Mesothelial cell of epicardium (in vitro differentiated cells): ENCODE measurements at places on chromosomes 4 and X. TPM values are rescaled to one million over a fixed set of nuclear protein-coding genes. Genes with fewer than 3 reads are reported as not detected.

DNA sequence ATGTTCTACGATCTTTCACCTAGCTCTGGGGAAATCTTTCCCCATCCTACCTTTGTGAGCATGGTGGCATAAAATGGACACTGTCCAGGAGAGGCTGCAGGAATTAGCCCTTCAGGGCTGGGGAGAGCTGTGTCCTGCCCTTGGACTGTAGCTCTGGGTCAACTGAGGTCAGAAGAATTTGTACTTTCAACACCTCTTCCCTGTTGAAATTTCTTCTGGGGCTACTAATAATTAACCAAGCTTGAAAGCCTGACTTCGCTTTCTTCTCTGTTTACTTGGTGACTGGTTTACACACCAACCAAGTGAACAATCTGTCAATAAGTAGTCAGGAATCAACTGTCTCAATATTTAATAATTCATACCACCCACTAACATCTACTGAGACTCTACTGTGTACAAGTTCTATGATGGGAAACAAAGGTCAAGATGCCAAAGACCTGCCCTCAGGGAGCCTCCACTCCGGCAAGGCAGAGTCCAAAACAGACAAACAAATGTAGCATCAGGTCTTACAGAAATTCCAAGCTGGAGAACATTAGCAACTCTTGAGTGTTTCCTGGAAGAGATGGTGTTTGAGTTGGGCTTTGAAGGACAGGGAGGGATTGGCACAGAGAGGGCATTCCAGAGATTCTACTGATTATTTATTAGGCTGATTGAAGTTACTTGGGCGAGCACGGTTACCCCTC is 113.1 kb downstream of the ENPP6 start:
- DNase-seq = no peak
- no peak overlapping the region for H3K4me3 ChIP-seq
- H3K27ac ChIP-seq = no peak overlapping the region
- no peaks in the 10 kb centered on the region for H3K36me3 ChIP-seq

DNA sequence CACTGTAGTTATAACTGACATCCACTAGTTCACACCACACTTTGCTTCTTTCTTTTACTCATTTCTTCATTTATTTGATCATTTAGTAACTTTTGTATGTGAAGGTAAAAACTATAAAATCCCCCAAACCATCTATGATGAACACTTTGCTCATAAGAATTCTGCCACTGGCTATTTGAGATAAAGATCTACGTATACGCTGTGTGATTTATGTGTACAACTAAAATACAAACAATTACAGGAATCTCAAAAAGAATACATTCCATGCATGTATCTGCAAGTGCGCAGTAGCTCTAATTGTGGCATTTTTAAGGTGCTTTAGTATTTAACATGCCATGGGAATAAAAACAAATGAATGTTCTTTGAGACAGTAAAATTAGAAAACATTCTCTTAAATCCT is 156.9 kb upstream of the NAP1L5 start:
- peaks cover 22% of the 10 kb centered on the region for H3K4me1 ChIP-seq
- no peak overlapping the region for H3K4me3 ChIP-seq
- peaks cover 6% of the 10 kb centered on the region for H3K36me3 ChIP-seq
- H3K27ac ChIP-seq = peak overlapping the region; percentile 83
- no peaks in the 10 kb centered on the region for H3K27me3 ChIP-seq

DNA sequence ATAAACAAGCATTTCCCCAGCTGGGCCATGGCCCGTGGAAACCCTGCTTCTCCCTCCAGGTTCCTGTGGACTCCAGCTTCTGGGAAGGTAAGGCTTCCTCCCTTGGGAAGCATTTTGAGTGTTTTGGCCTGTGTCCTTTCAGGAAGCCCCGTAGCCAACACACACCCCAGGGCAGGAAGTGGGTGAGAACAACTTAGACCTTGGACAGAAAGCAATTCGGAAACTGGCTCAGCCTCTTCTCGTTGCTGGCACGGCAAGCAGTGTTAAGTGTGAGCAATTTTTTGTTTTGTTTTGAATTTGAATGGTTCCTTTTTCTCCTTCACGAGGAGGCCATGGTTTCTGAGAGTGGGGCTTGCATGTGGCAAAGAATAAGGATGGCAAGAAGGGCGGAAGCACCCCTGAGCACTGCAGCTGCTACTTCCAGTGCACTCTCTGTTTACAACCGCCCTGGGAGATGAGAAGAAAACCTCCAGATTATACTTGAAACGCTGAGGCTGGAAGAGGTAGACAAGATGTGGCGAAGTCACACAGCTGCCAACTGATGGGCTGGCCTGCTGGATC is 14.1 kb upstream of the CYTL1 start:
- H3K36me3 ChIP-seq = no peaks in the 10 kb centered on the region
- H3K27ac ChIP-seq = peak overlapping the region; percentile 21
- H3K27me3 ChIP-seq = peaks cover 11% of the 10 kb centered on the region
- H3K4me1 ChIP-seq = peaks cover 47% of the 10 kb centered on the region

DNA sequence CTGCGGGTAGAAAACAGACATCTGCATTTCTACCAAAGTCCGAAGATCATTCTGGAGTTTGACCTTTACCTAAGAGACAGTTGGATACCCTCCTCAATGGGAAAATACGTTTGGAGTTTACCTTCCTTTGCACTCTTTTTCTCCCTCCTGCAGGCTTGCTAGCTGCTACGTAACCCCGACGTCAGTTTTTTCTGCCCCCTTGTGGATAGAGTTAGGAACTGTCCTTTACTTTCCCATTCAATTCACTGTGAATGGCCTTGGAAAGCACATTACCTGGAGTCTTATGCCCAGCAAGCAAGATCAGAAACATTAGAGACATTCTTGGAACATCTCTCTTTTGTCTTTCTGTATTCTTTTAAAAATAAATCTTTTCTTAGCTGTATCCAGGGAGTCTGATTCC is 250.7 kb downstream of the NAP1L3 start:
- peaks cover 40% of the 10 kb centered on the region for H3K4me1 ChIP-seq
- H3K27ac ChIP-seq = no peak overlapping the region
- no peak for DNase-seq
- H3K36me3 ChIP-seq = no peaks in the 10 kb centered on the region
- no peak overlapping the region for H3K4me3 ChIP-seq
- H3K27me3 ChIP-seq = no peaks in the 10 kb centered on the region

- H3K27me3 ChIP-seq = no peaks in the 10 kb centered on the region
- H3K36me3 ChIP-seq = no peaks in the 10 kb centered on the region
- DNase-seq = no peak
- H3K27ac ChIP-seq = no peak overlapping the region
- H3K4me1 ChIP-seq = no peaks in the 10 kb centered on the region
- no peak overlapping the region for H3K4me3 ChIP-seq
These were observed 37.5 kb downstream of the PGRMC1 start for GRCh38 chrX:119273420-119274192.

DNA sequence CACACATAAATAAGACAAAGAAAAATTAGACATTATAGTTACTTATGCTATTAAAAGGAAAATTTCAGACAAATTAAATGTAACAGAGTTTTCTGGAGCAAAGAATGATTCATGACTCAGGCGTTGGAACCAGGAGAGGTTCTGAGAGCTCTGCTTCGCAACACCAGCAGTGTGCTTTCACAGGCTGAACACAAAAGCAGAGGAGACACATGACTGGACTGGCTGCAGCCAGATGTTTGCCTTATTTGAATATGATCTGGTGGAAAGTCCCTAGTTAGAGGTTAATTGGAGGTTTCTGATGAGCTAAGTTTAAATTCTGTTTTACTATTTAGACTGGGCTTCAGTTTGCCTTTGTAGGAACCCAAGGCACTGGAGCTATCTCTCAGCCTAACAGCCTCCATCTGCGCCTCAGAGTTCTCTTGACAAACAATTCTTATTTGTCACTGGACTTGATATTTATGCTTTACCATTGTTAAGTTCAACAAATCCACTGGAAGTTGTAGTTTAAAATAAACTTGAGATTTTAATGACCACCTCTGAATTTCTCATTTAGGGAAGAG is 16.2 kb downstream of the BOD1L1 start:
- DNase-seq = no peak
- H3K4me1 ChIP-seq = no peaks in the 10 kb centered on the region
- H3K27ac ChIP-seq = no peak overlapping the region
- H3K36me3 ChIP-seq = peaks cover 44% of the 10 kb centered on the region
- H3K4me3 ChIP-seq = no peak overlapping the region

DNA sequence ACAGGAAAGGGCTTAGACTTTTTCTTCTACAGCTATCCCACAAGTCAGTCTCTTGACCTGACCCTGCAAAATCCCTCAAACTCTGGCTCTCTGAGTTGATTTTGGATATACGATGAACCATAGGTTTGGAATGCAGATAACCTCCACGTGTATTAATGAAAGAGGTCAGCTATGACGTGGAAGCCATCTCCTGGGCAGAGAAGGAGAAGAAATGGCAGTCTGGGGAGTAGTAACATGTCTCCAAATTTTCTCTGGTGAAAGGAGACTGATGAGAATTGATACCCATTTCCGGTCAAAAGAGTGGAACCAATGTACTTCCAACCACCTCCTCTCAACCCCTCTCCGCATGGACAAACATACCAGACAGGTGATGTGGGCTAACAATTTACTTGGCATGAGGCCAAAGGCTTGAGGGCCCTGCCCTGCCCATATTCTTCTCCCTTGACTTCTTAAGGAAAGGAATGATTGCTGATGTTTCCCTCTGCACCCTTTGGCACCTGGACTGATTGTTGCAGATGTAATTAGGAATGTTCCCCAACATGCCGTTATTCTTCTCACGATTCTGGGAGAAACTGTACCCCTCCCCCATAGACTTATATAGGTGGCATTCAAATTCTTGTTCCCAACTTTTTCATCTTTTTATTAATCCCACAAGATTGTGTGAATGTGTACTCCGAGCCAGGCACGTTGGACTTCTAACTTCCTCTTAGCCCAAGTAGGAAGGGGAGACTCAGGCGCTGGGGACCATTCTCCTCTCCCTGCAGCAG is 580 bp upstream of the PLS3 start:
- peak overlapping the region; percentile 100 for H3K27ac ChIP-seq
- peaks cover 45% of the 10 kb centered on the region for H3K4me1 ChIP-seq
- DNase-seq = no peak
- no peaks in the 10 kb centered on the region for H3K27me3 ChIP-seq

- no peaks in the 10 kb centered on the region for H3K4me1 ChIP-seq
- peaks cover 2% of the 10 kb centered on the region for H3K36me3 ChIP-seq
- no peak for DNase-seq
- H3K27me3 ChIP-seq = no peaks in the 10 kb centered on the region
- H3K4me3 ChIP-seq = no peak overlapping the region
These were observed 871.2 kb upstream of the TENM3 start for GRCh38 chr4:181372014-181372413.

GRCh38 chrX:123206176-123206575 is 22.1 kb downstream of the GRIA3 start:
- no peaks in the 10 kb centered on the region for H3K27me3 ChIP-seq
- DNase-seq = no peak
- peaks cover 4% of the 10 kb centered on the region for H3K4me1 ChIP-seq
- H3K27ac ChIP-seq = no peak overlapping the region

GRCh38 chr4:147509386-147509785 is 28.5 kb downstream of the EDNRA start:
- H3K4me1 ChIP-seq = peaks cover 36% of the 10 kb centered on the region
- DNase-seq = no peak
- H3K27ac ChIP-seq = peak overlapping the region; percentile 71
- no peaks in the 10 kb centered on the region for H3K27me3 ChIP-seq

- no peak overlapping the region for H3K27ac ChIP-seq
- H3K4me1 ChIP-seq = no peaks in the 10 kb centered on the region
- H3K27me3 ChIP-seq = no peaks in the 10 kb centered on the region
- H3K36me3 ChIP-seq = peaks cover 8% of the 10 kb centered on the region
- no peak overlapping the region for H3K4me3 ChIP-seq
These were observed 41.0 kb downstream of the ACSL1 start for GRCh38 chr4:184784628-184785257.

DNA sequence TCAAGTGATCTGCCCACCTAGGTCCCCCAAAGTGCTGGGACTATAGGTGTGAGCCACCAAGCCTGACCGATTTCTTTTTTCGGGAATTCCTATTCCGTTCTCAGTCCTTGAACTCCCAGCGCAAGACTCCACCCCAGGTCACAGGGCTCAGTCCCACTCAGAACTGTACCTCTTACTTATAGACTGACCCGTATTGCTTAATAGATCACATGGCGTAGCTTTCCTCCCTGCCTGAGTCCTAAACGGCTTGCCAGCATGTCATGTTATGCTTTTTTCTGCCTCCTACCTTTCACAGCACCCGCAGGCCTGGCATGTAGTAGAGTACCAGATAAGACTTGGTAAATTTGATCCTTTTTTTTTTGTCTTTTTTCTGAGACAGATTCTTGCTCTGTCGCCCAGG is 22.4 kb downstream of the SAT1 start:
- DNase-seq = no peak
- H3K4me1 ChIP-seq = peaks cover 30% of the 10 kb centered on the region
- no peak overlapping the region for H3K4me3 ChIP-seq
- no peaks in the 10 kb centered on the region for H3K27me3 ChIP-seq
- no peak overlapping the region for H3K27ac ChIP-seq

- no peak overlapping the region for H3K27ac ChIP-seq
- peaks cover 1% of the 10 kb centered on the region for H3K27me3 ChIP-seq
- no peaks in the 10 kb centered on the region for H3K36me3 ChIP-seq
- no peak overlapping the region for H3K4me3 ChIP-seq
These were observed 326.9 kb downstream of the NAF1 start for GRCh38 chr4:162839814-162840213.

DNA sequence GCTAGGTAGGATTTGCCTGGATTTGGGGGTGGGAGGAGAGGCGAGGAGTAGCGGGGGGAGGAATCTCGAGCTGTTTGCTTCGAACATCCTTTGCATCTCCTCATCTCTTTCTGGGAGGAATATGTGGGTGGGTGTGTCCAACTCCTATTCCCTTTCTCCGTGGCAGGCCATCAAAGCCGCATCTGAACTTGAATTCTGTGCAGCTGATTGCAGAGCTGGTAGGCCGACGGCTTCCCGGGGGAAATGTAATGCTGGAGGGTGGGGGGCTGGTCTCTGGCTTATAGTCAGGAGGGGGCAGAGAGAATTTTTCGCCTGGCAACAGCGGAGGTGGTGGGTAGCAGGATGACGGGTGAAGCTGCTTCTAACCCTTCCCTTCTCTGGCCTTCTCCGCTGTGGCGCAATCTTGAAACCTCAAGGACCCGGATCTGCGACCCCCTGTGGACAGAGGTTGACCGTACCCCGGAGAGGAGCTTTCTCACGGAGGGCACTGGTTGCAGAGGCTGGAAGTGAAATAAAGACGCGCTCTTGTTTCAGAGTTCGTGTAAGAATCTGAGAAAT is 628 bp downstream of the ZCCHC12 start:
- H3K36me3 ChIP-seq = peaks cover 3% of the 10 kb centered on the region
- peak overlapping the region; percentile 75 for H3K4me3 ChIP-seq
- H3K27ac ChIP-seq = no peak overlapping the region
- no peak for DNase-seq
- H3K27me3 ChIP-seq = peaks cover 59% of the 10 kb centered on the region

- no peak overlapping the region for H3K27ac ChIP-seq
- H3K27me3 ChIP-seq = peaks cover 4% of the 10 kb centered on the region
- H3K4me3 ChIP-seq = no peak overlapping the region
These were observed 126.4 kb upstream of the GATB start for GRCh38 chr4:151887031-151887815.

Gene SRPK3
- 0.14 to 0.16 TPM in 2 of 3 replicates, not detected in the other for total RNA-seq

Gene BEX5
- 0.36 TPM in 1 of 3 replicates, not detected in the others for total RNA-seq

Gene CRLF2
- total RNA-seq = not detected in 3 replicates

Gene AKAP17A
- 74.0 to 77.0 TPM (median 74.8 TPM) in 3 replicates for total RNA-seq

Gene PTCHD1
- 5.7 to 7.2 TPM (median 7.0 TPM) in 3 replicates for total RNA-seq

Gene ZMAT1
- total RNA-seq = 13.4 to 13.6 TPM (median 13.5 TPM) in 3 replicates
